ENCODE measurements at places on chromosomes 2 and 18.

DNA sequence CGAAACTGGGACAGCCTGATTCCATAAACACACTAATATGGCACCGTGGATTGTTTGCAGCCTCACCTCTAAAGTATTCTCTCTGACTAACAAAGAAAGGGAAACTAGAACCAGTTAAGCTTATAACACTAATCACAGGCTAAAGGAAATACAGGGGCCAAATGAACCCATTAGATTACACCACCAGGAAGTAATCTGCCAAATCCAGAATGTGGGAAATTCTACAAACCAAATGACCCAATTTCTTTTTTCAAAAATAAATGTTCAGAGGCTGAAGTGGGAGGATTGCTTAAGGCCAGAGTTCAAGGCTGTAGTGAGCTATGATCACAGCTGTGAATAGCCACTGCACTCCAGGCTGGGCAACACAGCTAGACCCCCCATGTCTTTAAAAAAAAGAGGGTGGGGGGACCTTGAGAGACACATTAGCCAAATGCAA lies 1.5 kb upstream of the MPPE1 start:
- no peak for DNase-seq

DNA sequence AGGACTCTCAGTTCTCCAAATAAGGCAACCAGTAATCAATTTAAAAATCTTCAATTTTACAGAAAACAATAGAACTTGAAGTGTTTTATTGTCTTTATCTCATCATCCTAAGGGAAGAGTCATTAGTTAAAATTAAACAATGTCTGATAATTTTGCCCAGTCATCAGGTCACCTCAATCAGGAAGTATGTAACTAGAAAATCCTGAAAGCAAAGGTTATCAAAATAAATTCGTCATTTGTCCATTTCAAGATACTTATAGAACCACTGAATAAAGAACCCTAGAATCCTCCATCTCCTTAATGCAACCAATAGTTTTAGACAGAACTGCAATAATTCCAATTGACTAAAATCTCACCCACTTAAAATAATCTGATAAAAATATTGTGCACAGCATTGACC lies 115.2 kb downstream of the NCKAP5 start:
- DNase-seq, result no peak

- no peak for DNase-seq
These were observed 41.6 kb upstream of the NT5C1B start for GRCh38 chr2:18630941-18631340.

DNA sequence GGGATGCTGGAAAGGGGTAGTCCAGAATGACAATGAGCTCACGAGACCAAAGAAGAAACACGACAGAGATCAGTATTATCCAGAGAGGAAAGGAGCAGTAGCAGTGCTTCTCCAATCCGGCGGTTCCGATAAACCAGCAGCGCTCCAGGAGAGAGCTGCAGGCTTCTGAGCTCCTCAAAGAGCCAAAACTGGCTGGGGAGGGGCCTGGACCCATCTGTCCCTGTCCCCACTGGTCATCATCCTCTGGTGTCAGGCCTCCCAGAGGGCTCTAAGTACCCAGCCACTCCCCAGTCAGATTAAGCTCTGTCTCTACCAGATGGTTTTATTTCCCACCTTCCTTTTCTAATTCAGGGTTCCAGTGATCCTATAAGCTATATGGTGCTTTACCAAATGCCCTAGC lies 23.2 kb downstream of the DNAJC27 start:
- DNase-seq, result no peak

DNA sequence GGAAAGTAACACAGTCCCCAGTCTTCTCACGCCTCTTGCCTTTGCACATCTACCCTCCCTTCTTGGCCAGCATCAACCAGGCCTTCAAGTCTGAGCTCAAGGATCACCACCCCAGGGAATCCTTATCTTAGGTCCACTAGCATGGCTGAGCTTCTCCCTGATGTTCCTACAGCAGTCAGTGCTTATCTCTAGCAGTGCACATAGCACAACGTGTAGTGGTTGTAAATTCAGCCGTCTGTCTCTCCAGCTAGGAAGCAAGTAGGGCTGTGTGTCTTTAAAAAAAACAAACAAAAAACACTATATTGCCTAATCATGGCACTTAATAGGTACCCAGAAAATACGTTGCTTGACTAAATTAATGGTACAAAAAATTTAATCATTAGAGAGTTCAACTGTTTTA lies 29.2 kb downstream of the KCNG3 start:
- no peak for DNase-seq

DNA sequence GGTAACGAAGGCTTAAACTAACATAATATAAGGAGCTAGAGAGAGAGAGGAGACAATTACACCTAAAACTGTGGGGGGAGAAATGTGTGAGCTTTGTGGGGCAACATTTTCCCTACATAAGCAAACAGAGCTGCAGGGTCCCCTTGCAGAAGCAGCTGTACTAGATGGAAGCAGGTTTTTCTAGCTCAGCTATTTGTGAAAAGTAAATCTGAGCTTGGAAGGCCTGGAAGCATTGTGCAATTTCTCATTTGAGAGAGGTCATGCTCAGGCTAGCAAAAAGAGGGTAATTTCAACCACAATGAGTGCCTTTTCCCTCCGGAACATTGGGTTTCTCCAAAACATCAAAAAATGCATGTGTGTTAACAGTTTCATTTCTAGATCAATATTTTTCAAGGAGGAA lies 130.0 kb downstream of the ARL4C start:
- DNase-seq, result no peak

- no peak for DNase-seq
These were observed 39.9 kb downstream of the MYO3B start for GRCh38 chr2:170217778-170218251.

DNA sequence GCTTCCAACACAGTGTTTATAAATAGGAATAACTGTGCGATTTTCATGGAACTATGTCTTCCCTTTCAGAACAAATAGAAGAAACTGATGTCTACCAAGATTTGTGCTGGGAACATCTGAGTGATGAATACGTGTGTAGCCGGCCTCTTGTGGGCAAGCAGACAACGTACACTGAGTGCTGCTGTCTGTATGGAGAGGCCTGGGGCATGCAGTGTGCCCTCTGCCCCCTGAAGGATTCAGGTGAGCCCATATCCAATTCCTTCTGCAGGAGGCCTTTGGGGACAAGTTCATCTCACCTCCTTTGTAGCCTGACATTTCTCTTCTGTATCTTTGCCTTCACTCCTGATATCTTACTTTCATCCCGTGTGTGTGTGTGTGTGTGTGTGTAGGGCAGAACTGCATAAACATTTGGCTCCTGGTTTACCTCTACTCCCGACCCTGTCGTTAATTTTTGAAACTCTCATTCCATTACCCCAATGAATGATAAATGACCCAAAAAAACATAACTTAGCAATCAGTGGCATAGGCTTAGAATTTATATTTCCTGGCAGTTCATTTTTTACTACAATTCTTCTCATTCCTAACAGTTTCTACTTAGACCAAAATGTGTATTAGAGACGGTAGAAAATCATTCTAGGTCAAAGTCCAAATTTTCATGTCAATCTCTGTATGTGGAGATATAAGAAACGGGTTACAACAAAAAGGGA lies 111.0 kb upstream of the RASGRP3 start:
- no peak for DNase-seq

- DNase-seq, result no peak
These were observed 42.0 kb downstream of the TTR start for GRCh38 chr18:31633392-31634330.

DNA sequence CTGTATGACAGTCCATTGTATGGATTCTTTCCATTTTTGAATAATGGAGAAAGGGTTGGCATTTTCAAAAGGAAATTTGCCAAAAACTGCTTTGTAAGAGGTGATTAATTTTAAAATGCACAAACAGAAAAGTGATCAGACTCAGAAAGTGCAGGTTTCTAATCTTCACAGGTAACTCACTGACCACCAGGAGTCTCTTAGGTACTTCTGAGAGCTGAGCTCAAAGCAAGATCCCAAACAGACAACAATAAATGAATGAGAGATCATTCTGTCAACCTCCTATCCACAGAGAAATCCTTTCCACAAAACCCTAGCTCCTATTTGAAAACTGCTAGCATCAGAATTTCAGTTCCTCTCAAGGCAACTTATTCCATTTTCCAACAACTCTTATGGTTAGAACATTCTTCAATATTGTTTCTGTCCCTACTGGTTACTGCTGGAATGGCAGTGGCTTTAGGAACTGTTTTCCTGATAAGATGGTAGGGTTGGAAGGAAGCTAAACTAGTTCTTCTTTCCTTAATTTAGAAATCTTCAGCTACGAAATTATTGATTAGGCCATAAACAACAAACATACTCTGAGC lies 20.6 kb upstream of the HAAO start:
- no peak for DNase-seq

DNA sequence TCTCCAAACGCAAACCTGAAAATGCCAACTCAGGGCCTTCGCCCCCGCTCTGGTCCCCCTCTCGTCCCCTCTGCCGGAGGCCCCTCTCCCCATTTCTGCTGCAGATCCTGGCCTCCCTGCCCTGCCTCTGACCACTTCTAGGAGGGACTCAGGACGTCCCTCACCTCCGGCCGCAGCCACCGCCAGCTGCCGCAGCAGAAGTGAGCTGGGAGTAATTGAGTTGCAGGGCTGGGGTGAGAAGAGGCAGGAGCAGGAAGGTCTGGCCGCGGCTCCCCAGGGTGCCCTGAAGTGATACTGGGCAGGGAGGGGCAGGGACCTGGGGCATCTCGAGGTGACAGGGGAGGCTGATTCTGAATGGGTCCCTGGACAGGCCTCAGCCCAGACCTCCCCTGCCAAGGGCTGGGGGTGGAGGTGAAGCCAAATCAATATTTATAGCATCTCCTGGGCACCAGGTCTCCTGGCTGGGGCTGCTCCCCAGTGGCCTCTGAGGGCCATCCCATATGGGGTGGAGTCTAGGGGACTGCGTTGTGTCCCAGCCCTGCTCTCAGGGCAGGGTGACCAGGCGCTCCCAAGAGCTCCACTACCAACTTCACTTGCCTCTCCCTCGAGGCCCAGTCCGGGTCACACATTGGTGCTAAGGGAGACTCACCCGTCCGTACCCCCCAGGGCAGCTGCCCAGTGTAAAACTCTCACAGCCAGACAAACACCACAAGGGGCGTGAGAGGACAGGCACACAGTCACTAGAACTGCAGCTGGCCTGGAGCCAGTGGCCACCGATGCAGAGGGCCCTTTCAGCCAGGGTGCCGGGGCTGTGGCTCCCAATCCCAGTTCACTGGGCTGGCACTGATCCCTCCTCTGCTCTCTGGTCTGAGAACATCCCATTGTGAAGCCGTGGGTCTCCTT lies 33.0 kb downstream of the KCNIP3 start:
- no peak for DNase-seq

- DNase-seq, result no peak
These were observed 680 bp downstream of the TTN start for GRCh38 chr2:178806543-178806942.

GRCh38 chr18:71189581-71189980 lies 900.7 kb downstream of the SOCS6 start:
- DNase-seq, result no peak

- no peak for DNase-seq
These were observed 24.5 kb downstream of the NIF3L1 start for GRCh38 chr2:200913654-200914053.

DNA sequence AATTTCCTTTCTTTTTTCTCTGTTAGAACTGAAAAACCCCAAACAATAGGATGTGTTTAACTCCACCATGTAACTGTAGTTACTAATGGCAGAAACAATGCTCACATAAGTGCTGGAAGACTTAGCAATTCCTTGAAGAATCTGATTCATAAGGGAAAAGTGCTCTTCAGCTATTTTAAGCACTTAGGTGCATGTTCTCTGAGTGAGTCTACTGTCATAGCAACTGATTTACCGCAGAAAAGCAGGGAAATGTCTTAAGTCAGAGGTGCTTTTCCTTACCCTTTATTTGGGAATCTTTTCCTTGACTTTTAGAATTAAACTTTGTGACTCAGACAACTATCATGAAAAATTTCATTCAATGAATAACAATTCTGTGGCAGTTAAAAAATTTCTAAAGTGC lies 65.4 kb upstream of the NABP1 start:
- no peak for DNase-seq

DNA sequence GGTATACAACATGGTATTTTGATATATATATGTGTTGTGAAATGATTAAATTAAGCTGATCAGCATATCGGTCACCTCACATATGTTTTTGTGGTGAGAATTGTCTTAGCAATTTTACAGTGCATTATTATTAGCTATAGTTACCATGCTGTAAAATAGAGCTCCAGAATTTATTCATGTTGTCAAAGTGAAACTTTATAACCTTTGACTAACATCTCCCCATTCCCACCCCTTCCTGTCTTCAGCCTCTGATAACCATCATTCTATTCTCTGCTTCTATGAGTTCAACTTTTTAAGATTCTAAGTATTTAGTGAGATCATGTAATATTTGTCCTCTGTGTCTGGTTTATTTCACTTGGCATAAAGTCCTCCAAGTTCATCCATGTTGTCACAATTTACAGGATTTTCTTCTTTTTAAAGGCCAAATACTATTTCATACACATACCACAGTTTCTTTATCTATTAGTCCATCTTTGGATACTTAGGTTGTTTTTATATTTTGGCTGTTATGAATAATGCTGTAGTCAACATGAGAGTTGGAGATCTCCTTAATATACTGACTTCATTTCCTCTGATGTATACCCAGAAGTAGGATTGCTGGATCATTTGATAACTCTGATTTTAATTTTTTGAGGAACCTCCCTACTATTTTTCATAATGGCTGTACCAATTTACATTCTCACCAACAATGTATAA lies 30.3 kb downstream of the NCOA1 start:
- DNase-seq, result no peak

- no peak for DNase-seq
These were observed 217.0 kb downstream of the CMPK2 start for GRCh38 chr2:6648596-6649247.

- no peak for DNase-seq
These were observed 70.6 kb downstream of the RPE start for GRCh38 chr2:210072922-210073509.

- no peak for DNase-seq
These were observed 34.1 kb downstream of the TRABD2A start for GRCh38 chr2:84846741-84847142.
